Epithelial cell of umbilical artery (primary cell): ENCODE measurements at places on chromosomes 4 and X. TPM values are rescaled to one million over a fixed set of nuclear protein-coding genes. Genes with fewer than 3 reads are reported as not detected.

EGF gene
- total RNA-seq = under 0.01 and 0.15 TPM in 2 replicates

ETDA gene
- total RNA-seq = not detected in 2 replicates

AFF2 gene
- not detected in 2 replicates for total RNA-seq

PTTG2 gene
- not detected in 2 replicates for total RNA-seq

SLC10A6 gene
- total RNA-seq = not detected in 2 replicates

HSFX3 gene
- not detected in 2 replicates for total RNA-seq

VCX gene
- not detected in 2 replicates for total RNA-seq

VCX2 gene
- not detected in 2 replicates for total RNA-seq

TMPRSS11F gene
- total RNA-seq = not detected in 2 replicates

CXXC4 gene
- 0.32 TPM in 1 of 2 replicates, not detected in the other for total RNA-seq

TEX28 gene
- total RNA-seq = not detected in 2 replicates

TMSB15B gene
- total RNA-seq = 8.4 and 10.7 TPM in 2 replicates

STPG2 gene
- total RNA-seq = not detected in 2 replicates

FAT4 gene
- 20.1 and 30.1 TPM in 2 replicates for total RNA-seq

DRD5 gene
- not detected in 2 replicates for total RNA-seq

BMX gene
- total RNA-seq = 141 and 250 TPM in 2 replicates

ARHGAP4 gene
- 72.1 and 92.9 TPM in 2 replicates for total RNA-seq

PRPS2 gene
- 35.1 and 35.7 TPM in 2 replicates for total RNA-seq

FAM47A gene
- total RNA-seq = not detected in 2 replicates

CC2D2A gene
- 3.9 and 4.7 TPM in 2 replicates for total RNA-seq

XKRX gene
- total RNA-seq = under 0.01 and 0.15 TPM in 2 replicates

STATH gene
- not detected in 2 replicates for total RNA-seq

BANK1 gene
- total RNA-seq = under 0.01 TPM in 1 of 2 replicates, not detected in the other

SNX25 gene
- 29.0 and 32.5 TPM in 2 replicates for total RNA-seq

LIMCH1 gene
- total RNA-seq = 7.5 and 13.2 TPM in 2 replicates

GRPR gene
- total RNA-seq = not detected in 2 replicates

FAM184B gene
- not detected in 2 replicates for total RNA-seq

CT45A2 gene
- total RNA-seq = not detected in 2 replicates

XG gene
- 1.3 and 10.8 TPM in 2 replicates for total RNA-seq

SOWAHB gene
- not detected in 2 replicates for total RNA-seq

SULT1B1 gene
- 57.5 and 59.4 TPM in 2 replicates for total RNA-seq

UGT2A3 gene
- not detected in 2 replicates for total RNA-seq

ATP2B3 gene
- not detected in 2 replicates for total RNA-seq

CCNA2 gene
- total RNA-seq = 82.2 and 82.8 TPM in 2 replicates

BEX2 gene
- total RNA-seq = 1.5 TPM in 1 of 2 replicates, not detected in the other

ZDHHC15 gene
- not detected in 2 replicates for total RNA-seq

PDGFRA gene
- 1.6 and 5.6 TPM in 2 replicates for total RNA-seq

HS6ST2 gene
- 0.30 and 1.3 TPM in 2 replicates for total RNA-seq

UGT2A1 gene
- total RNA-seq = 0.65 and 1.8 TPM in 2 replicates

MAOA gene
- total RNA-seq = 20.8 and 37.8 TPM in 2 replicates

MAGEC3 gene
- total RNA-seq = not detected in 2 replicates

SLC4A4 gene
- 0.76 and 0.97 TPM in 2 replicates for total RNA-seq

SPARCL1 gene
- total RNA-seq = 0.15 and 0.32 TPM in 2 replicates

TEX13D gene
- not detected in 2 replicates for total RNA-seq

SLC38A5 gene
- 25.1 and 27.3 TPM in 2 replicates for total RNA-seq

PCDH10 gene
- 31.3 and 43.9 TPM in 2 replicates for total RNA-seq
